ACHN (cell line): ENCODE measurements at places on chromosomes 5 and 9.

DNA sequence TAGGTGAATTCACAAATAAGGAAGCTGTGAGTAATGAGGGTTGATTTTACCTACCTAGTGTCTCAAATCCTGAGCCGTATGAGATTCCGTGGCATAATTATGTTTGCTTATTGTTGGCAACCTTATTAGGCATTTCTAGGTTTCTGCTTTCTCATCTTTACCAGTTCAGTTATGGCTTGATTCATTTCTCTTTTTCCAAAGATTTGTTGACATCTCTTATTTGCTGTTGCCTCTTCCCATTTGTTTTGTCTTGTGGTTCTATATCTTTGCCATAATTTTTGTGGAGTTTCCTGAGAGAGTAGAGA lies 470 bp downstream of the IL31RA start:
- no peak for DNase-seq

DNA sequence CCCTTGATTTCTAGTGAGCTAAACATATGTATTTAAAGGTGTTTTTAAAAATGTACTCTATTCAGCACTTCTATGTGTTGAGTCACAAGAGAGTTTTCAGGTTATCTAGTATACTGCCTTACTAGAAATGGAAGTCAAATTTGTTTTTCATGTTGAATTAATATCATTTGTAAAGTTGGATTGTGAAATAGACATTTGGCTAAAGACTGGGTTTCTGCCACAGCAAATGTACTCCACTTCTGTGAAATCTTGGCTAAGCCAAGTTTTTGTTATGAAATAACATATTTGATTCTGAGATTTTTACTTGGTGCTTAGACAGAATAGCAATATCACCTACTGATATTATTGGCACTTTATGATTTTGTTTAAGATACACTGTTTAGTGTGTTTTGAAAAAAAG lies 106.0 kb downstream of the CWC27 start:
- no peak for DNase-seq

DNA sequence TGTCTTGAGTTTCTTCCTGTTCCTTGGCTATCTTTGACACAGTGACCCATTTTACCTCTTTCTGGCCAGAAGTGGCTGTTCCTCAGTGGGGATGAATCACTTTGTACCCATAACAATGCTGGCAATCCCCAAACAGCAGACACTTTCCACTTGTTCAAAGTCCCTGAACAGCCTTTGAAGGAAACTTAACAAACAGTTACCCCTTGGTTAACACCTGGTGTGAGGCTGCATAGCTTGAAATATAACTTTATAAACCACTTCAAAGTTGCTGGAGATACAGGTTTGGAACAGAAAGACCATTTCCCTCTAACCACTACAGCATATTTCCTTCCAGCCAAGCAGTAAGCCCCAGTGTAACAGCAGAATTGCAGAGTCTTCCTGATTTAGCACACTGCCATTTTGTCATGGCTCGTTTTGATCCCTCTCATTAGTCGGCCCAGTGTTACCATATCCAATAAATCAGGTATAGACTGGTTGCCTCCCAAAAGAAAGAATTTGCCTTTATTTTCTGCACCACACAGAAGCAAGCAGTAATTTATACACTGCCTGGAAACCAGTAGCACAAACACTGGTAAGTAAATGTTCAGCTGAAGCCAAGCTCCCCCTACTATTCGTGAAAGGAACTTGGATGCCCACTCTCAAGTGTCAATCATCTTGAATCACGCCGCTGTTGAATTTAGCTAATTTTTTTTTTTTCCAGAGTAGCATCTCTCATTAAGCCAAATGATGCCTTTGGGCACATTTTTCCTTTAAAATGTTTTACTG lies 225.9 kb downstream of the PIK3R1 start:
- DNase-seq = no peak

- DNase-seq = no peak
These were observed 8.6 kb upstream of the PCDHB1 start for GRCh38 chr5:141042555-141042954.
